ENCODE measurements at places on chromosomes 16 and 17. TPM values are rescaled to one million over a fixed set of nuclear protein-coding genes. Genes with fewer than 3 reads are reported as not detected.
A peak's percentile ranks its signal among the peaks of the same experiment; 100 is the strongest.

Gene OTOA
- 0.33 TPM for total RNA-seq

- peaks cover 6% of the 10 kb centered on the region for H3K4me1 ChIP-seq
- H3K27ac ChIP-seq, result no peak overlapping the region
- no peaks in the 10 kb centered on the region for H3K36me3 ChIP-seq
- no peak for DNase-seq
- H3K4me3 ChIP-seq, result no peak overlapping the region
Measured at GRCh38 chr17:55433629-55434422, 12.2 kb upstream of the MMD start.

DNA sequence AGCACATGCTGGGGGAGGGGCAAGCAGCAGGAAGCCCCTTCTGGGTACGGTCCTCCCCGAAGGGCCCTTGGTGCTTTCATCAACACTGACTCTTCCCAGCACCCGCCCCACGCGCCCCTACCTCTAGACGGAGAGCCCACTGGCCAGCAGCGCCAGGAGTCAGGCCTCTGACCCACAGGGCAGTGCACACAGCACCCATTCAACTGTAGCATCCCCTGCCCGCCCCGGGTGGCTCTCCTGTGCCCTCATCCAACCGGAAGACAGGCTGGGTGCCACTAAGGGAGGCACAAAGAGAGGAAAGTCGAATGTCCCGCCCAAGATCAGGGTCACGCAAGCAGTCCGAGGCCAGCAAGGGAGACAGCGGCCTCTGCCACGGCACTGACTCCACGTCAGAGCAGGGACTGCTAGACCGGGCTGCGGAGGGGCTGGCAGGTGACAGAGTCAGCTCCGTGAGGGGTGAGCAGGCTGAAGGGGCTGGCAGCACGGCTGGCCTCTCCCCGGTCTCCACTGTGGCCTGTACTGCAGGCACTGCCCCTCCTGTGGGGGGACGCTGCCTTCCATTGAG, 9.8 kb downstream of the MSRB1 start:
- H3K4me3 ChIP-seq, result no peak overlapping the region
- DNase-seq, result no peak
- no peak overlapping the region for H3K27ac ChIP-seq
- no peaks in the 10 kb centered on the region for H3K36me3 ChIP-seq

DNA sequence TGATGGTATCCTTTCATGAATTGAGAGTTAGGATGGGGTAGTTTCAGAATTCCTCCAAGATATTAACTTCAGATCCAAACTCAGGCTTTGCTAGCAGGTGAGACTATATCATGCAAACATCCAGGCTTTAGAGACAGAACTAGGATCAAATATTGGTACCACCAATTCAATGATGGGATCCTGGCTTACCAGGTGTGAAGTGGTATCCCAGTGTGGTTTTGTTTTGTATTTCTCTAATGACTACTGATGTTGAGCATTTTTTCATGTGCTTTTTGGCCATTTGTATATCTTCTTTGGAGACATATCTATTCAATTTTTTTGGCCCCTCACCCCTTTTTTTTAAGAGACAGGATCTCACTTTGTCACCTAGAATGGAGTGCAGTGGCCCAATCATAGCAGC, 57.0 kb downstream of the TOM1L2 start:
- H3K27ac ChIP-seq, result no peak overlapping the region
- H3K27me3 ChIP-seq, result no peaks in the 10 kb centered on the region
- no peak overlapping the region for H3K4me3 ChIP-seq
- no peaks in the 10 kb centered on the region for H3K4me1 ChIP-seq

GRCh38 chr16:81170824-81171223, 67.7 kb upstream of the BCO1 start:
- H3K4me3 ChIP-seq, result no peak overlapping the region
- H3K36me3 ChIP-seq, result no peaks in the 10 kb centered on the region
- H3K27ac ChIP-seq, result no peak overlapping the region
- H3K27me3 ChIP-seq, result peaks cover 24% of the 10 kb centered on the region
- no peaks in the 10 kb centered on the region for H3K4me1 ChIP-seq

DNA sequence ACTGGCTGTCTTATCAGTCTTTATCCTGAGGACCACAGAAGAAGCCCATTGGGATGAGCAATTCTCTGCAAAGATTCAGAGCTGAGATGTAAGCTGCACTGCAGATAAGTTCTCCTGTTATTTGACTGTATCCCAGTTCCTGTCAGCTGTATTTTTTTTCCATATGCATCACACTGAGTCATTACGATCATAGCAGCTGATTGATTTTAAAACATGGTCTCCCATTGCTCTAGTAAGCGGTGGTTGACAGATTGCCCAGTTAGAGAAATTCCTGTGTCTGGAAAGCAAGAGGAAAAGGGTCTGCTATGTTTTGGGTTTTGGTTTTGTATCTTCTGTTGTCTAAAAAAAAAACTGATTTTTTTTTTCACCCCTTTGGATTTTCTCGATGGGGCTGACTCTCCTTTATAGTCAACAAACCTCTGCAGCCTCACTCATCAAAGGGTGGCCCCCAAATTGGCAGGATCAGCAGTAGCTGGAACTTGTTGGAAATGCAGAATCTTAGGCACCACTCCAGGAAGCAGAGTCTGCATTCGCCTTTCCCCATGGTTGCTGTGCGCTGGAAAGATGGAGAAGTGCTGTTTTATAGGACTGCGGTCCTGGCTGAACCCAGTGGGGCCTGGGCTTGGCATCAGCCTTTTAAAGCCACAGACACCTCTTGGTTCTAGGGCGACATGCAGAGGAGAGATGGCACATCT, 220.1 kb upstream of the MPHOSPH6 start:
- no peak overlapping the region for H3K27ac ChIP-seq
- DNase-seq, result no peak
- no peaks in the 10 kb centered on the region for H3K36me3 ChIP-seq
- H3K4me3 ChIP-seq, result no peak overlapping the region

Gene MYH10
- 1.9 TPM for total RNA-seq

- H3K4me3 ChIP-seq, result peak overlapping the region; percentile 85
- no peaks in the 10 kb centered on the region for H3K27me3 ChIP-seq
- H3K36me3 ChIP-seq, result peaks cover 8% of the 10 kb centered on the region
- peak overlapping the region; percentile 74 for H3K27ac ChIP-seq
- DNase-seq, result no peak
Measured at GRCh38 chr16:4117250-4117578, 972 bp upstream of the ADCY9 start.

GRCh38 chr16:52920331-52920730, 132.4 kb downstream of the CHD9NB start:
- H3K27ac ChIP-seq, result no peak overlapping the region
- peaks cover 12% of the 10 kb centered on the region for H3K27me3 ChIP-seq
- H3K36me3 ChIP-seq, result no peaks in the 10 kb centered on the region
- no peak for DNase-seq
- no peak overlapping the region for H3K4me3 ChIP-seq

DNA sequence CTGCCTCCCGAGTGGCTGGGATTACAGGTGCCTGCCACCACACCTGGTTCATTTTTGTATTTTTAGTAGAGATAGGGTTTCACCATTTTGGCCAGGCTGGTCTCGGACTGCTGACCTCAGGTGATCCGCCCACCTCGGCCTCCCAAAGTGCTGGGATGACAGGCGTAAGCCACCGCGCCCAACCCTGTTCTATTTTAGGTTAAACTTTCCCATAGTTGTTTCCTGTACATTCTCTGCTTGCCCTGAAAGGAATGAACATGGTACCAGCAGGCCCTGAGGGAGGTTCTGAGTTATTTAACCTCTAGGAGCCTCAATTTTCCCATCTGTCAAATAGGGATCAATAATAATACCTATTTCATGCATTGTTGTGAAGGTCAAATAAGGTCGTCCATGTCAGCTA, 11.0 kb upstream of the CDH5 start:
- no peak overlapping the region for H3K4me3 ChIP-seq
- peaks cover 18% of the 10 kb centered on the region for H3K27me3 ChIP-seq
- H3K36me3 ChIP-seq, result no peaks in the 10 kb centered on the region
- no peaks in the 10 kb centered on the region for H3K4me1 ChIP-seq

Gene CSH2
- not detected for total RNA-seq

GRCh38 chr17:30091121-30091670, 25.4 kb upstream of the NSRP1 start:
- H3K27me3 ChIP-seq, result peaks cover 62% of the 10 kb centered on the region
- H3K4me1 ChIP-seq, result peaks cover 6% of the 10 kb centered on the region
- no peak overlapping the region for H3K4me3 ChIP-seq
- DNase-seq, result no peak
- no peaks in the 10 kb centered on the region for H3K36me3 ChIP-seq
- no peak overlapping the region for H3K27ac ChIP-seq

- H3K4me3 ChIP-seq, result no peak overlapping the region
- no peak for DNase-seq
- no peak overlapping the region for H3K27ac ChIP-seq
- H3K36me3 ChIP-seq, result no peaks in the 10 kb centered on the region
Measured at GRCh38 chr16:66422366-66422765, 4.7 kb upstream of the BEAN1 start.

All from natural killer cell treated with Interleukin-12 subunit alpha and Interleukin-12 subunit beta and Interleukin-15 and Interleukin-18, amount 100 ng/mL, for 72 hours (primary cell).